ENCODE measurements at places on chromosomes 2 and 18.

- no peak for DNase-seq
Measured at GRCh38 chr18:54147439-54147838, 77.0 kb downstream of the MBD2 start.

GRCh38 chr2:181363164-181363563 lies 94.0 kb upstream of the ITGA4 start:
- no peak for DNase-seq

DNA sequence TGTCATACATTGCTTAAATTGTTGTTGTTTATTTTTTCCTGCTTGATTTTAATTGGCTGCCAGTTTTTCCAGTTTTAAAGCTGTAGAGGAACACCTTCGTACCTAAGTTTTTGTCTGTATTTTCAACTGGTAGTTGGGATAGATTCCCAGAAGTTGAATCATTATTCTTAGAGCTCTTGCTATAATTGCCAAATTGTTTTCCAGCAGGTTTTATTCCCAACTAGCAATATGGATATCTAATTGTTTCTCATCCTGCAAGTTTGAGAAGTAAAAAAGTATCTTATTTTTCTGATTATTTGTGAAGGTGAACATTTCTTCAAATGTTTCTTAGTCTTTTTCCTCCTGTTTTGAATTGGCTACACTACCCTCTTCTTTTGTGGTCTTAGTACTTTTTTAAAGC lies 6.7 kb downstream of the SMARCAL1 start:
- DNase-seq = no peak

DNA sequence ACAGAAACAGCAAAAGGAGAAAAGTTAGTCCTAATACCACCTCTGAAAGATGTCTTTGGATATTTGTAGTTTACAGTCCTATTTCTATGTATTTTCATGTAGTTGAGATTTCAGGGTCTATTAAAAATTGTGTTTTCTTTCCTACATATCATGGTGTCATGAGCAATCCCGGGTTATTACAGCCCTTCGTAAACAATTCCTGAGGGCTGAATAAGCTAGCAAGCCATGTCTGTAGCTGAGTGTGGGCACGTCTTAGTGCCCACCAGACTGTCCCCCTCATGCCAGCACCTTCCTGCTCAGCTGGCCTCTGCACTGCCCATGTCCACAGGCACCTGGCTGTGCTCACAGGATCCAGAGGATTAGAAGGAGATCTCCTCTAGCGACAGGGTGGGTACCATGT lies 60.6 kb downstream of the CTIF start:
- DNase-seq = no peak

DNA sequence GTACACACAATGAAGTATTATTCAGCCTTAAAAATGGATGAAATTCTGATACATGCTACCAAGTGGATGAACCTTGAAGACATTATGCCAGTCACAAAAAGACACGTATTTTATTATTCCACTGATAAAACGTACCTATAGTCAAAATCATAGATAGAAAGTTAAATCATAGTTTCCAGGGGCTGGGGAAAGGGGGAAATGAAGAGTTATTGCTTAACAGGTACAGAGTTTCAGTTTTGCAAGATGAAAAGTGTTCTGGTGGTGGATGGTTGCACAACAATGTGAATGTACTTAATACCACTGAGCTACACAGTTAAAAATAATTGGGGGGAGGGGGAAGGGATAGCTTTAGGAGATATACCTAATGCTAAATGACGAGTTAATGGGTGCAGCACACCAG lies 279.0 kb upstream of the STON1 start:
- no peak for DNase-seq

All from GM04503 (cell line).